ENCODE measurements at places on chromosomes 2 and 18.

- DNase-seq, result peak; percentile 62
Observed at GRCh38 chr2:174971868-174972781, 33.1 kb downstream of the CHN1 start.

GRCh38 chr18:3246635-3247239, 864 bp upstream of the MYL12A start:
- no peak for DNase-seq

DNA sequence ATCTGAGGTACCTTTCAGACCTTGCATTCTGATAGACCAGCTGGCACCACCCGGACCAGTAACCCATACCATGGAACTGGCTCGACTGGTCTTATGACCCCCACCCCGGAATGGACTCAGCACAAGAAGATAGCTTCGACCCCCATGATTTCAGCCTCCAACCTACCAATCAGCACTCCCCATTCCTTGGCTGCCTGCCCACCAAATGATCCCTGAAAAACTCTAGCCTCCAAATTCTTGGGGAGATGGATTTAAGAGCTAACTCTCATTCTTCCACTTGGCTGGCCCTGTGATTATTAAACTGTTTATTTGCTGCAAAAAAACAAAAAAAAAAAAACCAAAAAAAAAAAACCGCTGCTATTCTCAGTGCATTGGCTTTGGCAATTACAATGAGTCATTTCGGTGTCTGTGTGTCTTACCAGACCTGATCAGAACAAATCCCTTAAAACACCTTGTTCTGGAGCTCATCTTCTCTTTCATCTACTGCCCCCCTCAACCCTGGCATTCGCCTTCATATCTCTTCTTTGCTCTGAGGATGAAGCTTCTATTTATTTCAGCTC, 60.1 kb upstream of the KIF5C start:
- no peak for DNase-seq

DNA sequence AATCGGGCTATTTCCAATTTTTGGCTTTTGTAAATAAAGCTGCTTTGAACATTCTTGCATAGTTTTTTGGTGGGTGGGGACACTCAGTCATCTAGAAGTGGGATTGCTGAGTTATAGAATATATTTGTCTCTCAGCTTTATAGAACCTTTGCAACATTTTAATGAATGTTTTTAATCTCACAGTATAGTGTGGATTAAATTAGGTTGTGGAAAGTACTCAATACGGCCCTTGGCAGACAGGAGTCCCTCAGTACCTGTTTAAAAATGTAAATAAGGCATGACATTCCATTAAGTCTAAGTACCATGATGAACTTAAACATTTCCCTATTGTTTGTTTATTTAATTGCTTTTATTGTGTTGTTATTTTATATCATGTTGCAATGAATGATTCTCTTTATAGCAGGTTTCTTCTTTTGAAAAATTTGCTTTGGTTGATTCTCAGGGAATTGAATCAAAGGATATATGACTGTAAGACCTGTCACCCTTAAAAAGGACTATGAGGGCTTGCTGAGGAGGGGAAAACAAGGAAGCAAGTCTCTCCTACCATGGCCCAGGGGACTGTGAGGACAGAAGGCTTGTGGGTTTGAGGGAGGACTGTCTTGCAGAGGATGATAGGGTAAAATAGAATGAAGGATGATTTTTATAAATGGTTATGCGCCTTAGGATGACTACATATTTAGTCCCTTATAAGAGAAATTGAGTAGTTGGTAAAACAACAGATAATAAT, 165.1 kb downstream of the RPIA start:
- no peak for DNase-seq

DNA sequence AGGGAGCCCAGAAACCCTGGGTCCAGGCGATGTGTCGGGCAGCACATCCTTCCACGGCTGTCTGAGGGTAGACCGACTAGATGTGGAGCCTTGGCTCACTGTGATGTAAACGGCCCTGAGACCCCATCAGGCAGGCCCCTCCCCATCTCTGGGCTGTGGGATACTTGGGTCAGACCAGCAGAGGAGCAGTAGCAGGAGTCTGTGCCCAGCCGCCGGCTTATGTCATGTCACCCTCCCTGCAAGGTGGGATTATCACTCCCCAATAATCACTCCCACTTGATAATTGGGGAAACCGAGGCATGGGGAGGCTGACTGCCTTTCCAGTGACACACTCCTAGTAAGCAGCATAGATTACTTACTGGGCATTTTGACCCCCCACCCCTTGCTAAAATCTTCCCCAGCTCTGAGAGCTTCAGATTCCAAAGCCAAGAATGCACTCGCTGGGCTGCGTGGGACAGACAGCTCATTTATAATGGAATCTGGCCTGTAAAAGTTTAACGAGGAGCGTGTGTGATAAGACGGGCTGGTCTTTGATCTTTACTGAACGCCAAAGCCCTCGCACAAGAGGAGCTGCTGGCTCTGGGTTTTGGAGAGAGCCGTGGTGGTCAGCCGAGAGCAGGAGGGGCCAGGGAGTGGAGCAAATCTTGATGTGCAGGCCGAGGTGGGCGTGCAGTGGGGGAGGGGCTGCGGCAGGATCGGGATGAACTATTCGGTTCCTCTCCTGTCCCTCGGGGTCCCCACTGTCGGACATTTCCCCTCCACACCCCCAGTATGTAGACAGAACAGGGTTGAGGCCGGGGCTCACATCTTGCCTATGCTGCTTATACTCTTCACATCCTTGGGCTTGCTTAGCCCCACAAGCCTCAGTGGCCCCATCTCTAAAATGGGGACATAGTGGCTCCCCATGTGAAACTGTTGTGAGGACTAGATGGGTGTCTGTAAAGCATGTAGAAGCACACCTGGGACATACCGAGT, 200.0 kb downstream of the GLI2 start:
- peak; percentile 45 for DNase-seq

GRCh38 chr18:63936156-63936931, 12.8 kb upstream of the HMSD start:
- DNase-seq, result peak; percentile 23

GRCh38 chr2:70946832-70947442, 11.2 kb downstream of the ATP6V1B1 start:
- no peak for DNase-seq

GRCh38 chr2:53173091-53173490, 594.5 kb upstream of the CHAC2 start:
- no peak for DNase-seq

- DNase-seq, result no peak
Observed at GRCh38 chr2:184598316-184599053, at the start of gene ZNF804A. Gene ZNF804A (plus strand): TSS chr2:184598529. CDS start chr2:184598960, 431 bp downstream.

DNA sequence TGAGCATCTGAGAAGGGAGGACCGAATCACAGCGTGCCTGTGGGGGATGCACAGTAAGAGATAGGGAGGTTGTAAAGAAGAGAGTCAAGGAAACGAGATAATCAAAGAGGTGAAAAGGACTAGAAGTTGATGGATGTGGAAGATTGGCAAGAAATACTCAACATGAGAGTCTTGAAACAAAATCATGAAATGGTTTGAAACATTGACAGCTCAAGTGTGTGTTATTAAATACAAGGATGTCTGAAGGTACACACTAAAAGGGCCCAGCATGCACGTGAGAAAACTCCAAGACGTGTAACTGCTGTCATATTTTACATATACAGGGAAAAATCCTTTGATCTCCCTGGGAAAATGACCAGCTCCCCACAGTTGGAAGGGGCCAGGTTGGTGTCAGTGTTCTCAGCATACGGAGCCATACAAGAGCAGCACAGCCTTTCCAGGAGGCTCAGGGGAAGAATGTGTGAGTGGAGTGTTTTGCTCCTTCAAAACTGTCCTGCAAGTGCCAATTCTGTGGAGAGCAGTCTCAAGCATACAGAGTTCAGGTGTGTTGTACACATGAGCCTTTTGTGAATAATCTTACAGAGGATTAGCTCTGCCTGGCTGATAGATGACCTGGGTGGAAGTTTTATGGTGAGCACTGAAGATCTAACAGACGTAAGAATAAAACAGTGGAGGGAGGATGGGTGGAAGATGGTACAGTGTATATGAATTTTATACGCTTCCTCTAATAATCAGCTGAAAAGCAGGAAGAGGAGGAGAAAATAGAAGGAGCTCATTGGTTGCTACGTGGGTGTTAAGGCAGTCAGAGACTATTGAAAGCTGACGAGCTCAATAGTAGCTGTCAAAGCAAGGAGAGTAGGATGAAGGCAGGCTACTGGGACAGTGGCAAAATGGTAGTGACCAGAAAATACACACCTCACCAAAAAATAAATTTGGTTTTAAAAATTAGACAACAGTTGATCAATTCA, 126.8 kb downstream of the ATP9B start:
- DNase-seq, result no peak

GRCh38 chr2:223469270-223470046, 132.7 kb downstream of the SCG2 start:
- peak; percentile 81 for DNase-seq

DNA sequence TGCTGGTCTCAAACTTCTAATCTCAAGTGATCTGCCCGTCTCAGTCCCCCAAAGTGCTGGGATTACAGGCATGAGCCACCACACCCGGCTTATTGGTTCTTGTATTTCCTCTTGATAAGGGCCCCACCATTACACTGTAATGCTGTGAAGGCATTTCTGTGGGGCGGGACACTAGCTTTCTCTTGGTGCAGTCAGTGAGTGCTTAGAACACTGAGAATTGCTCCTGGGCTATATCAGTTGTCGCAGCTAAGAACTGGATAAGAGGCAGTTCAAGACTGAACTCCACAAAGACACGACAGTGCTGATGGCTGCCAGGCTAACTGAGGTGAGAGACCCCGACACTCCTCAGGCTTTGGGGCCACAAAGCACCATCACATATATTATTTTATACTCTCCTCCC, 2.1 kb downstream of the KHK start:
- no peak for DNase-seq

DNA sequence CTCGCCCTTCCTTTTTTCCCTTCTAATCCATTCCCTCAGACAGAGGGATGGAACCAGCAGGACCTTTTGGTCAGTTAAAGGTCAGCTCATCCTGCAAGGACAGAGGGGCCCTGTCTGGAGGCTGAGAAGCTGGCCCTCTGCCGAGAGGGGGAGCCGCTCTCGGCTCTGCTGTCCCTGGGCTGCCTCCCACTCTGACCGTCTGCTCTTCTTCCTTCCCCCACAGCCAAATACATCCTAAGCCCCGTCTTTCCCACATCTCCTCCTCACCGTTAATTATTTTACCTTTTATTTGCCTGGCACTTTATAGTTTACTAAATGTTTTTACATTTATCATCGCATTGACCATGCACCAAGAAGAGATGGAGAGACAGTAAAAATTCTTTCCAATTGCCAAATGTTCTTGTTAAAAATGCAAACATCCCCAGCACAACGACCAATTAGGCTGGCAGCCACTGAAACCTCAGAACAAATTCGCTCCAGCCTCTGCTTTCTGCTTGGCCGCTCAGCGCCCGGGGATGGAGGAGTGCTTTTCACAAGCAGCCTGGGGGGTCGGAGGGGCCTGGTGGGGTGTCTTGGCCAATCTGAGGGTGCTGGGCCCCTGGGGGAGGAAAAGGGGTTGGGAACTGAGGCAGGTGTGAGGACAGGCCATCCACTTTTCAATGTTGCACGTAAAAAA, 123.7 kb downstream of the TNS1 start:
- no peak for DNase-seq

- DNase-seq, result no peak
Observed at GRCh38 chr2:98487806-98488189, 43.1 kb downstream of the INPP4A start.

- no peak for DNase-seq
Observed at GRCh38 chr2:88549616-88550292, 77.5 kb downstream of the EIF2AK3 start.

DNA sequence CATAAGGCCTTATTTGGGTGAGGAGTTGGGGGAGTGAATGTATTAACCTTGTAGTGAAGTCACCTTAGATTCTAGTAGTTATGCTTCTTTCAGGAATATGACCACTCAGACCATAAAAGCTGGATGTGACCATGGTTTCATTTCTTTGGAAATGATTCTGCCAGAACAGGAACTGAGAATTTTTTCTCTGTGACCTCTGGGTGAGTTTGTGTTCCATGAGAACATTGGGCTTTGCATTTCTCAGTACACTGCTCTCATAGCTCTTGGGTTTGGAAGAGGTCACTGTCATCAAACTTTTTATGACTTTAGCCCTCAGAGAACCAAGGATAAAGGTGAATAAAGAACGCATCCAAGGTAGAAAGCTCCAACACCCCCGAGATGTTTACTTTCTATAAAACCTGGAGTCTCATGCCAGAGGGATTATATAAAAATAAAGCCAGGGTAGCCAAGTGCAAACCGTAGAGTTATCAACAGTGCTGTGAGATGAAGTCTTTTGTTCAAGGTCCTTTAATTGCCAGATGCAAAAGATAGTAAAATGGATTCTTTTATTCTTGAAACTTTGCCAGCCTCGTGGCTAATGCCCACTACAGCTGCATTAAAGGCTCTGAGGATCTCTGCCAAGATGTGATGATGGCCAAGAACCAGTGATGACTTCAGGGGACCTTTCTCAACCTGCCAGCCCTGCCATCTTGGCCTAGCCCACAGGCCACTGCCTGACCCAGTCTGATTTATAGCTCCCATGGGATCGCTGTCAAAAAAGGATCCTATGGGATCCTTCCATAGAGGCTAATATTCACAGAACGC, 27.8 kb upstream of the MAT2A start:
- no peak for DNase-seq

GRCh38 chr2:105521616-105522015, 122.8 kb upstream of the FHL2 start:
- DNase-seq, result no peak

- no peak for DNase-seq
Observed at GRCh38 chr2:3784731-3785130, 81.4 kb downstream of the DCDC2C start.

GRCh38 chr2:174247474-174248186, 702 bp downstream of the OLA1 start:
- no peak for DNase-seq

DNA sequence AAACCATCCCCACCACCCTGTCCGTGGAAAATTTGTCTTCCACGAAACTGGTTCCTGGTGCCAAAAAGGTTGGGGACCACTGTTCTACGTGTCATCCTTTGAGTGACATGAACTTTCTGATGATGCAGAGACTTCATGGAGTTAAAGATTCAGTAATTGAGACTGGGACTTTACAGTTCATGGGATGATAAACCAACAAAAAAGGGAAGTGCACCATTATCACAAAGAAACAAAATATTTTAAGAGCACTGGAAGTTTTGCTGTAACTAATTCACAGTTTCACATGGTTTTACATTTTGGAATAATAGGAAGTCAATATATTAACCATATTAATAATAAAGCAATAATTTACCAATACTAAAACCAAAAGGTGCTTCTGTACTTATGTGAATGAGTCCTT, 126.8 kb downstream of the AQP4 start:
- no peak for DNase-seq

Data from GM04503 (cell line).